ENCODE measurements at places on chromosomes 3 and 15.

DNA sequence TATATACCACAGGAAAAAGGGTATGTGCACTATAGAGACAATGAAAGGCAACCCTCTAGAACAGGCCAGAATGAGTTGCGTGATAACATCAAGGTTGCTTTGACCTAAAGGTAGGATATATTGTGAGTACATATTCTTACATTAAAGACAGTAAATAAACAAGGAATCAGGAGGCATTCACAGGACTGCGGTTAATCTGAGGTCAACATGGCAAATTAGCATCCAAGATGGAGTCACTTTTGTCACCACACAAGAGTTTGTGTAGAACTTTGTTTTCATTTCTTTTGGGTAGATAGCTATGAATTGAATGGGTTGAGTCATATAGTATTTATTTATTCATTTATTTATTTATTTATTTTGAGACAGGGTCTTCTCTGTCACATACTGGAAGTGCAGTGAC lies 11.5 kb upstream of the SCAP start:
- DNase-seq, result no peak

DNA sequence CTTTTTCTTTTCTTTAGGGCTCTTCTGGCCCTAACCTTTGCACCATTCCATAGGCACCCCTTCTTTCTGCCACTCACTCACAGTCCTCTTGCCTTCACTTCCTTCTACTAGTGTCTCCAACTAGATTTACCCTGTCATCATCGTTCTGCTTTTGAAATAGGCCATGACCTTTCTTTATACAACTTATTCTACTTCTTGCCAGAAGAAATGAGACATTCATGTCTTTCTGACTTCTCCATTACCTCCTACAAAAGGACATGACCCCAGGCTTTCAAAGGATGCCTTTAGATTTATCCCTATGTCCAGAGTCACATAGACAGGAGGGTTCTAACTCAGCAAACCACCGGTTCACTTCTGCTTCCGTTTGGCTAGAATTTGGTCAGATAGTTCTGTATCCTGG lies 336.4 kb upstream of the LRRFIP2 start:
- no peak for DNase-seq

- DNase-seq, result no peak
Measured at GRCh38 chr3:153219146-153219545, 57.1 kb downstream of the RAP2B start.

DNA sequence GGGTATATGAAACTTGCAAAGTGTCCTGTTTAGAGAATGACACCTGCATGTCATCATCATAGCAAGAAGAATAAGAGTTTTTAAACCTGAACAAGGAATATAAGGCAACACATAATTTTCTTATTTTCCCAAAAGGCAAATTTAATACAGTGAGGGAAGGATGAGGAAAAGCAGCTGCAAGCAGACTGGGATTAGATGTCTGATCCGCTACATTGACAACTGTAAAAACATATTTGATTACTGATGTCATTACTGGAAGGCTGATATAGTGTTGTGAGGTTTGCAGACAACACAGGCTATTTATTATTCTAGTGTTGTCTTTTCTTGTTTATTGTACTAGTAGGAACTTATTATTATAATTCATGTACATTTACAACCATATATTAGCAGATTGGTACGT lies 528.7 kb downstream of the ZIC1 start:
- no peak for DNase-seq

DNA sequence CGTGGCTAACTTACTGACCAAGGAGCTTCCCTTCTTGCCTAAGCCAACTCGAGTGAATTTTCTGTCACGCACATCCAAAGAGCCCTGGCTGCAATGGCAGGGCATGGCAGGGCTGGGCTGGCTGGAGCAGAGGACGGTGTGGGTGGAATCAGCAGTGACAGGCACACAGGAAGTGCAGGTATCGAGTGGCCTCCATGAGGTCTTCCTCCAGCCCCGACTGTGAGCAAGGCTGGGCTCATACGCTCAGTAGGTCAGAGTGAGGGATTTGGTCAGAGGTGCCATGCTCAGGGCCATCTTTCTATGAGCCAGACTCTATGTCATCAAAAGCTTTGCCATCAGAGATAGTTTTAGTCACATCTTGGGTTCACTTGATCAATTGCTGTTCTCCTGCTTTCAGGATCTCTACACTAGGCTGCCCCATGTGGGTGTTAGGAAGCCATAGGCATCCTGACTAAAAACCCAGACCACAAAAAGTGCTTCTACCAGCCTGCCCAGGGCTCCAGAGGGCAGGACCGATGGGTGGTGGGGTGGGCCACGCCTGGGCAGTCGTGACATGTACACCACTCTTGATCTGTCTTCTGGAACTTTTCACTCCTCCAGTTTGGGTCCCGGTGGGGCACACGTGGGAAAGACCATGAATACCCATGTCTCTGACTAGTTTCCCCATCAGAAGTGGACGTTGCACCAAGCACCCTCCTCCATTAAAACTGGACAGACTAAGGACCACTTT lies 22.6 kb upstream of the COMMD4 start:
- no peak for DNase-seq

Data from anterior cingulate cortex (tissue), 58 donors.